Activated naive CD4-positive, alpha-beta T cell treated with anti-CD3 and anti-CD28 coated beads for 36 hours (primary cell): ENCODE measurements at places on chromosomes 1 and 21.
A peak's percentile ranks its signal among the peaks of the same experiment; 100 is the strongest.

DNA sequence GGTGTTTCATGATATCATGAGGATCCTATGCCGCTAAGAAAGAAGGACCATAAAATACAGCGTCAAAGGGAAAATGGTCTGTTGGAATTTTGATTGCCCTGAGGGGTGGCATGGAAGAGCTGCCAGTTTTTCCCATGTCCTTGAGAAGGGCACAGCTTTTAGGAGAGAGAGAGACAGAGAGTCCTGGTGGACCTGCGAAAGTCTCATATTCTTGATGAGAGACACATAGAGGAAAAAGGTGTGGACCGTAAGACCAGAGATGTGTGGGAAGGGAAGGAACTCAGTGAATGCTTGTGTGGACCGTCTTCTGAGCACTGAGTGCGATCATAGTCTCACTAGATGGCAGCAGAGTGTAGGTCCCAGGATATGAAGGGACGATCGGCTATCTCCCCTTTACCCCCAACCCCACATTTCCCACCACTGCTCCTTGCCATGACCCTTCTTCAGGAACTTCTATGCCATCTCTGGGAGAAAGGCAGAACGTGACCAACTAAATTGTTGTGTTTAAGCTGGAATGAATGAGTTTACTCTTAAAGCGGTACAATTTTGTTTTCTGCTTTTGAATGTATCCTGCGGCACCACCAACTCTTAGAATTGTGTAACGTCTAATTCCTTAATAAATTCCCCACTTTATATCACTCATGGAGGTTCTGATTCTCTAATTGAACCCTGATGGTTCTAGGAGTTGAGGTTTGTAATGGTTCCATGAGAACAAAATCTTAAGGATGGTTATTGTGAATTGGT lies 117.7 kb downstream of the CTH start:
- DNase-seq = peak; percentile 26

GRCh38 chr1:36350659-36351226 lies 27.3 kb upstream of the EVA1B start:
- peak; percentile 74 for DNase-seq

GRCh38 chr1:169138866-169139670 lies 32.6 kb downstream of the ATP1B1 start:
- no peak for DNase-seq

GRCh38 chr1:46621930-46622329 lies 5.3 kb upstream of the MOB3C start:
- DNase-seq = no peak

GRCh38 chr1:26530895-26531598 lies 1.5 kb downstream of the RPS6KA1 start:
- peak; percentile 45 for DNase-seq

DNA sequence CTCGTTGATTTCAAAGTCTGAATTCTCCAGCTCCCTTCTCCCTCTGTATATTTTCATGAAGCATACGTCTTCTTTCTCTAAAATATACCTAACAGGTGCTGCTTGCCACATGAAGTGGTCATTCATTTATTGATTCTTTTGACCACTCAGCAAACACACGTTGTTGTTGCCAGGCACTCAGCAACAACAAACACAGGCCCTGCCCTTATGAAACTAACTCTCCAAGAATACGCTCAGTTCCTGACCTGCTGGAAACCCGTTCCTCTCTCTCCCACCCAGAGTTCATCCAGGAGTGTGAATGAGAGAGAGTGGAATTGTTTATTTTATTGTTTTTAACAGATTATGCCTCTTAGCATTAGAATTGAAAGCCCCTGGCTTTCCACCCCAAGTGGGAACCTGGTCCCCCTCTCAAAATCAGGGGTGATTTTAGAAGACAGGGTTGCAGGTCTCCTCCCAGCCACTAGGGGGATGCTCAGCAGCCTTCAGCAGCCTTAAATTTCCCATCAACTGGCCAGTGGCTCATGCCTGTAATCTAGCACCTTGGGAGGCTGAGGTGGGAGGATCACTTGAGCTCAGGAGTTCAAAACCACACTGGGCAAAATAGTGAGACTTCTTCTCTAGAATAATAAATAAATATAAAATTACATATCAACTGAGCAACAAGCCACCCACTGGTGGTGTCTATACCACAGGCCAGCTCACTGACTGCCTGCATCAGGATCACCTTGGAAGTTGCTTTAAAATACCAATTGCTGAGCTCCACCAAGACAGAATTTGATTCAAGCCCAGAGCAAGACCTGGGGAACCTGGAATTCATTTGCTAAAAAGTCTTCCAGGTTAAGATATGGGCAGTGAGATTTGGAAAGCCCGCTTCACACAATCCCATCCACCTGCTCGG lies 181.0 kb upstream of the KLHDC7A start:
- peak; percentile 22 for DNase-seq

DNA sequence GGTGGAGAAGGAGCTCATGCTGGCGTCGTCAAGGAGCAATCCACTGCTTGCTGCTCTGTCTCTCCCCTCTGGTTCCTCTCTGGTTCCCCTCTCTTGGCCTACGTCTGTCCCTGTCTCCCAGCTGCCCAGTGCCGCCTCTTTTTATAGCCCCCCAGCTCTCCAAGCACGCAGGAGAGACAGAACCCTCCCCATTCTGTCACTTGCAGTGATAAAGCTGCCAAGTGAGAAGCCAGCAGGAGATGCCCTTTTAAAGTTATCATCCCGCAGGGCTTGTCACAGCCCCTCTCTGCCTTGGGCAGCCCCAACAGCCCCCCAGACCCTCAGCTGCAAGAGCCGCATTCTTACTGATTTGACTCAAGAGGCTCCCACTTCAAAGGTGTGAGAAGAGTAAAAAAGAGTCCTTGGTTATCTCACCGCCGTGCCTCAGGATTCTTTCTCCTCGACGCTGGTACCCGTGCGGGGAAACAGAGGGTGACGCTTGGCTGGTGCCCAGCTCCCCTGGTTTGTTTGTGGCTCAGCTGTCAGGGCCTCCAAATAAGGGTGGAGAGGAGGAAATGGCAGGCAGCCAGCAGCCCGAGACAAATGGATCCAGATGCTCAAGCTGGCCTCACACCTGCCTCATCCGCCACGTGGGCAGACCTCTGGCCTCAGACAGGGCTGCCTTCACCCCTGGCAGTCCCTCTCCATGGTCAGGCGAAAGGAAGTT lies at the start of gene NPPA:
NPPA (minus strand) TSS at position 117 of the 706 bp plus-strand sequence; CDS start at position 18, 99 bp downstream.
- DNase-seq = no peak

DNA sequence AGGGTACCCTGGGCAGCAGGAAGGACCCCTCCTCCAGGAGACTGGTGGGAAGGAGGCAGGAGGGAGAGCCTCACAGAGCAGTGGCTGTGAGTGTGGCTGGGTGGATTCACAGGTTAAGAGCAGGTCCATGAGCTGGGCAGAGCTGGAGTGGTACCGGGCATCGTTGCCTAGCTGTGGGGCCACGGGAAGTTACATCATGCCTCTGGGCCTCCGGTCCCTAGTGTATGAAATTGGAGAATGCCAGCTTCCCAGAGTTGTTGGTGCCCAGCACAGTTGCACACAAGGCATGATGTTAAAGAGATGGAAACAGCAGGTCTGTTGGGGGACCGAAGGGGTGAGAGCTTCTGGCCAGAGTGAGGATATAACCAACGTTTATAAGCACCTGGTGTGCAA lies 18.5 kb downstream of the FOXO6 start:
- no peak for DNase-seq

DNA sequence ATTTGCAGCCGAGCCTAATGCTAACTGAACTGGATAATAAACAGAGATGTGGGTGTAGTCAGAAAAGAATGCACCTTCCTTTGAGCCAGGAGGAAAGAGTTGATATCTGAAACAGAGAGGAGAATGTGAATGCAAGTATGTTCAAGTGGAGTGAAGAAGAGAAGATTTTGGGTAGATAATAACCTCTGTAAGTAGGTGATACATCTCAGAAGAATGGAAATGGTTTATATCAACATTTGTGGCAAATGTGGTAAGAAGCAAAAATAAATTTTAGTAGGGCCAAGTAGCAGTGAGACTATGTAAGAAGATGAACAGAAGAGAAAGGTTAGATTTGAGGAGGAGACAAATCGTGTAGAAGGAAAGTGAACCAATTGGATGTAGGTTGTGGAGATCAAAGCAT lies 1.7 kb upstream of the DNTTIP2 start:
- no peak for DNase-seq

- DNase-seq = no peak
These were observed 109.5 kb upstream of the NFIA start for GRCh38 chr1:60972841-60973364.

DNA sequence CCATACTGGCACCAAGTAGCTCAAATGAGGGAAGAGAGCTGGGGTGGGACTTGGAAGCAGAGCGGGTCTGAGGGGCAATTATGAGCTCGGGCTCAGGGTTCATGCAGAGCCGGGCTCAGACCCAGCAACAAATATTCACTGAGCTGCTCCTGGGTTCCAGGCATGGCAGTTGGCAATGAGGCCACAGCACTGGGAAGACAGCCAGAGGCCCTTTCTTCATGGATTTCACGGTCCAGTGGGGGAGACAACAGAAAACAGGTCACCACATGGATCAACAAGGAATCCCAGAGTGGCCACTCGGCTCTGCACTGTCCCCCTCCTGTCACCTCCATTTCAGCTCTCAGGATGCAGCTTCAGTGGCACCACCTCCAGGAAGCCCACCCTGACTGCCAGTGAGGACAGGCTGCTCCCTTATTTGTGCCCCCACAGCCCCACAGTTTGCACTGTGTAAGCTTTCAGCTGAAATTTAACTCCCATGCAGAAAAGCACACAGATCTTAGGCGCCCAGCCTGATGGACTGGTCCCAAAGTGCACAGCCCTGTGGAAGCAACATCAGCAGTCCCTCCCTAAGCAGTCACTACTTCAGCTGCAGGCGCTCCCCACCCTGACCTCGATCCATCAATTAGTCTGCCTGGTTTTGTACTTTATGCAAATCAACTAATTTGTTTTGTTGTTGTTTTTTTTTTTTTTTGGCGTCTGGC lies 22.4 kb downstream of the ARHGEF19 start:
- DNase-seq = no peak

DNA sequence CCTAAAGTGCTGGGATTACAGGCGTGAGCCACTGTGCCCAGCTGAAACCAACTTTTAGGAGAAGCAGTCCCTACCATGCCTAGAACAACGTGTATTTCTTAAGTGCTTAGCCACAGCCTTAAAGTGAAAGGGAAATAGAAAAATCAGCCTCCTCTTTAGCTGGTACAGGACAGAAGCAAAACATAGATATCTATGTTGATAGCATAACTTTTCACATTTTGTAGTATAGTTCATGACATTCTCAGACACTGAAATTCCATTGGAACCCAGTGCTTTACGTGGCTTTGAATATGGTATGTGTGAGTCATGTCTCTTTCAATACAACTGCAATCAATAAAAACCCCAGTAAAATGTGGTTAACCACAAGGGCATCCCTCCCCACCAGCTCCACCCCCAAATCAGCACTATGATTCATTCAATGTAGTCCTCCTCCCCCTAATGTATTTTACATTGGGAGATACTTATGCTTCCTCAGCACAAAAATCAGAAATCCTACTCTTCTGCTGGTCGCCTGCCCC lies 32.1 kb downstream of the TGFB2 start:
- DNase-seq = peak; percentile 84

DNA sequence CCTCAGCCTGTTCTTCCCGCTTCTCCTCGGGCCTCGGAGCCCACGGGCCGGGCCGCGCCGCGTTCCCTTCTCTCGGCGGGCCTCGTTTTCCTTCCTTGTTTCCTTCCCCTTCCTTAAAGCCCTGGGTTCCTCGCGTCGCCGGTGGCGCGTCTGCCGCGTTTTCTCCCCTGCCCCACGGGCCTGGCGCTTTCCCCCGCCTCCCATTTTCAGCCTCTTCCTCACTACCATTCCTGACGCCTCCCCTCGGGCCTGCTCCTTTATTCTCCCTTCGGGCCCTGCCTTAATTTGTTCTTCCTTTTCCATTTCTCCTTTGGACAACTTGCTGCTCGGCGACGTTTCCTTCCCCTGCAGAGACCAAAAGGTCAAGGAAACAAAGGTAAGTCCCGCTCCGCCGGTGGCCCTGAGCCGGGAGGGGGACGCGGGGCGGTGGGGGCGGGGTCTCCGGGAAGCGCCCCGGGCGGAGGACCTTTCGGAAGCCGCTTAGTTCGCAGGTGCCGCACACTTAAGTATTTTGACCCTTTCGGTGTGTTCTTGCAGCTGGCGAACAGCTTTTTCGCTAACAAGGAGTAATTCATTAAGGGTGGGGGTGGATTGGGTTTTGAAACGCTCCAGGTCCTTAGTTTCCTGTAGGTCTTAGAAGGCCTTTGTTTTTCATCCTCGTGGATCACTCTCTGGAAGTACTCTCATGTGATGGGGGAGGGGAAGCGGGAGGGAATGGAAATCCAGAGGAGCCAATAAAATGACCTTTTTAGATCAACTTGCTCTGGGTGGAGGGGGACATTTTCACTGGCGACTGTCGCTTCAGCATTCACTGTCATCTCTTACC lies 780 bp downstream of the YTHDF2 start:
- peak; percentile 43 for DNase-seq

GRCh38 chr1:41812453-41812852 lies 106.3 kb downstream of the HIVEP3 start:
- DNase-seq = no peak

DNA sequence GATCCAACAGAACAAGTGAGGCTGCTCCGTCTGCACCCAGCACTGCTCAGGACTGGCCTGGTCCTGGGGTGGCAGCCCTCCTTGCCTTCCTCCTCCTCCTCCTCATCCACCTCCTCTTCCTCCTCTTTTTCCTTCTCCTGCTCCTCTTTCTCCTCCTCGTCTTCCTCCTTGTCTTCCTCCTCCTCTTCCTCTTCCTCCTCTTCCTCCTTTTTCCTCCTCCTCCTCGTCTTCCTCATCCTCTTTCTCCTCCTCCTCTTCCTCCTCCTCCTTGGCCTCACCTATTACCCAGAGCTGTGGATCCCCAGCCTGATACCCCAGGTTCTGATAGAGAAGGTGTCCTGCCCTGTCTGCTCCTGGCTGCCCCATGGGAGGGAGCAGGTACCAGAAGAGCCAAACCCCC lies 16.6 kb upstream of the MFN2 start:
- DNase-seq = no peak

DNA sequence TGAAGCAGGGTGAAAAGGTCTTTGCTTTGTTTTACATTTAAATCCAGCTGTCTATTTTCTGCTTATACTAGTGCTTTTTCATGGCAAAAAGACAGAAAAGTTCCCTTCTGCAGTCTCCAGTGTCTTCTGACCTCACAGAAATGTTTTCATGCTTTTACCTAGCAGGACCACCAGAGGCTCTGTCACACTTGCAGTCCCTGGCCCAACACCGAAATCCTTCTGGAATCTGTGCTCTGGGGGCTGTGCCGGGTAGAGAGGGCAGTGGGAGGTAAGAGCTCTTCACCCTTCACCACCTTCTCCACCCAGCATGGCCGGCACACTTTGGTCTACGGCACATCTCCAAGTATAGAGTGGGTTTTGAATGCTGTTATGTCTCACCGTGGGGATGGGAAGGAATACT lies 20.8 kb downstream of the GNAT2 start:
- DNase-seq = no peak

DNA sequence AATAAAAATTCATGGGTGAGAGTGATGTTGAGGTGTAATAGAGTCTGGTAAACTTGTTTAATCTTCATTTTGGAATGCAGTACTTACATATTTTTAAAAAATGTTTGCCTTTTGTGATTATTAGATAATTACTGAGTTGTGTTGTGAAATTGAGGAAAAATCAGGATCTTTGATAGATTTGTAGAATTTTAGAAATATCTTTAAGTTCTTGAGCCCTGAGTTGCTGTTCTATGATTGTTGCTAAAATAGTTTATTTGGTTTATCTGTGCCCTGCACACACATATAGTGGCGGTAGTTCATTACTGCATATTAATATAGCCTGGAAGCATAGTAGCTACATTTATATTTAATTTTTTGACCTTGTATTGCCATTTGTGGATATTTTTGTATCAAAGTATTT lies 1.6 kb downstream of the B3GALT2 start:
- no peak for DNase-seq
